ENCODE measurements at places on chromosomes 3 and 15. TPM values are rescaled to one million over a fixed set of nuclear protein-coding genes. Genes with fewer than 3 reads are reported as not detected.

Gene ZNF860
- not detected for polyA plus RNA-seq

GRCh38 chr3:192802957-192803899 lies 75.9 kb upstream of the FGF12 start:
- H3K27me3 ChIP-seq, result no peaks in the 10 kb centered on the region
- H3K27ac ChIP-seq, result no peak overlapping the region
- DNase-seq, result peak; percentile 42
- H3K4me3 ChIP-seq, result no peak overlapping the region
- H3K4me1 ChIP-seq, result peaks cover 3% of the 10 kb centered on the region
- H3K36me3 ChIP-seq, result no peaks in the 10 kb centered on the region

Gene MKRN3
- 4.7 TPM for polyA plus RNA-seq

Gene C15orf62
- polyA plus RNA-seq, result 0.06 TPM

DNA sequence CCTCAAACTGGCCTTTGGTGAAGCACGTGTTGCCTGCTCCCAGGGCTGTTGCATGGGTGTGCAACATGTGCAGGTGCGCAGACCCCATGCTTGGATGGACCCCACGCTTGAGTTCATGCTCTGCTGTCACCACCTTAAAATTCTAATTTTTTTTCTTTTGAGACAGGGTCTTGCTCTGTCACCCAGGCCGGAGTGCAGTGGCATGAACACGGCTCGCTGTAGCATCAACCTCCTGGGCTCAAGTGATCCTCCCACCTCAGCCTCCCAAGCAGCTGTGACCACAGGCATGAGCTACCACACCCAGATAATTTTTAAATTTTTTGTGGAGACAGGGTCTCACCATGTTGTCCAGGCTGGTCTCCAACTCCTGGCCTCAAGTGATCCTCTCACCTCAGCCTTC lies 9.1 kb upstream of the IGDCC3 start:
- no peaks in the 10 kb centered on the region for H3K36me3 ChIP-seq
- H3K27me3 ChIP-seq, result no peaks in the 10 kb centered on the region
- no peak for DNase-seq
- H3K27ac ChIP-seq, result no peak overlapping the region
- no peak overlapping the region for H3K4me3 ChIP-seq

DNA sequence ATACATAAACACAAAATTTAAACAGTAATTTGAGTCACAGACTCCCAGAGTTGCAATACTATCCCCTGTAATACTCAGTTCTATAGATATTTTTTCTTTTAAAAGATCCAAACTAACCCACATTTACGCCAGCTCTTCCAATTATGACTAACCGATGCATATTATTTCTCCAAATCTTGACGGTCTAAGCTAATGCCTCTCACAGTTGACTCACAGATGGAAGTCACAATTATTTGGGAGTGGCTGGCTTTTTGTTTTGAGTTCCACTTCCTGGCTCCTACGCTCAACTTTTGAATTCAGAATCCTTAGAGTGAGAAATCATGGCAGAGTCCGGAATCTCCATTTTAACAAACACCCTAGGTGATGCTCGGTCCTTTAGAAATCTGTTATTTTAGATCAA lies 749.9 kb downstream of the FHIT start:
- H3K27ac ChIP-seq, result no peak overlapping the region
- no peaks in the 10 kb centered on the region for H3K27me3 ChIP-seq
- no peaks in the 10 kb centered on the region for H3K36me3 ChIP-seq
- H3K4me1 ChIP-seq, result no peaks in the 10 kb centered on the region
- H3K4me3 ChIP-seq, result no peak overlapping the region
- no peak for DNase-seq

DNA sequence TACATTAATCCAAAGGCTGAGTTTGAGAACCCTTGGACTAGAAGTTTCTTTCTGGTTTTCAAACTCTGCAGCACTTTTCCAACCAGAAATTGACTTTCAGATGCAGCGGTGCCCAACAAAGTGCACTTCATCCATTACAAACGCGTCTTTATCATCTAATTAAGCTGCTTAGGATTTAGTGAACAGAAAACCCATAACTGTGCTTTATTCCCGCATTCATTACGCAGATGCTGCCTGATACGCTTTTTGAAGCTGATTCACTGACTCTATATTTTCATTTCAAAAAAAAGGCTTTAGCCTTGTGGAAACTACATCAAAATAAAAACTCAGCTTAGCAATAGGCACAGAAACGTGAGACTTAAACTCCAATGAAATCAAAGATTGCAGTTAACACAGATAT lies 69.8 kb upstream of the CTXND1 start:
- no peak for DNase-seq
- no peaks in the 10 kb centered on the region for H3K27me3 ChIP-seq
- H3K36me3 ChIP-seq, result no peaks in the 10 kb centered on the region
- H3K4me1 ChIP-seq, result no peaks in the 10 kb centered on the region
- no peak overlapping the region for H3K4me3 ChIP-seq

Gene CPEB1
- 2.6 TPM for polyA plus RNA-seq

Gene FGD5
- not detected for polyA plus RNA-seq

- no peak for DNase-seq
- no peak overlapping the region for H3K27ac ChIP-seq
- no peaks in the 10 kb centered on the region for H3K36me3 ChIP-seq
- H3K4me3 ChIP-seq, result no peak overlapping the region
- H3K27me3 ChIP-seq, result no peaks in the 10 kb centered on the region
- H3K4me1 ChIP-seq, result no peaks in the 10 kb centered on the region
Observed at GRCh38 chr3:88997260-88997659, 110.2 kb upstream of the EPHA3 start.

Gene BLM
- polyA plus RNA-seq, result 2.9 TPM

DNA sequence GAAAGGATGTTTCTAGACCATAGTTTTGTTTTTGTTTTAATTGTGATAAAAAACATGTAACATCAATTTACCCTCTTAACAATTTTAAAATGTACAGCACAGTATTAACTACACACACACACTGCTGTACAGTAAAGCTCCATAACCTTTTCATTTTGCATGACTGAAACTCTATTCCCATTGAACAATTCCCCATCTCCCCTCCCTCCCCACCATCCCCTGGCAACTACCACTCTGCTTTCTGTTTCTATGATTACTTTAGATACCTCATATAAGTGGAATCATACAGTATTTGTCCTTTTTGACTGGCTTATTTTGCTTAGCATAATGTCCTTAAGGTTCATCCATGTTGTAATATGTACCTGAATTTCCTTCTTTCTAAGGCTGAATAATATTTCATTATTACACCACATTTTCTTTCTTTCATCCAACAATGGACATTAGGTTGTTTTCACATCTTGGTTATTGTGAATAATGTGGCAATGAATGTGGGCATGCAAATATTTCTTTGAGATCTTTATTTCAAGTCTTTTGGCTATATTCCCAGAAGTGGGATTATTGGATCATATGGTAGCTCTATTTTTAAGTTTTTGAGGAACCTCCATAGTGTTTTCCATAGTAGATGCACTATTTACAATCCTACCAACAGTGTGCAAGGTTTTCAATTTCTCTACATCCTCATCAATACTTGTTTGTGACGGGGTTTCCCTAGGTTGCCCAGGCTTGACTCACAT lies 10.7 kb downstream of the CHST14 start:
- no peaks in the 10 kb centered on the region for H3K36me3 ChIP-seq
- no peak overlapping the region for H3K4me3 ChIP-seq
- H3K27ac ChIP-seq, result peak overlapping the region; percentile 11
- DNase-seq, result no peak
- H3K4me1 ChIP-seq, result no peaks in the 10 kb centered on the region

DNA sequence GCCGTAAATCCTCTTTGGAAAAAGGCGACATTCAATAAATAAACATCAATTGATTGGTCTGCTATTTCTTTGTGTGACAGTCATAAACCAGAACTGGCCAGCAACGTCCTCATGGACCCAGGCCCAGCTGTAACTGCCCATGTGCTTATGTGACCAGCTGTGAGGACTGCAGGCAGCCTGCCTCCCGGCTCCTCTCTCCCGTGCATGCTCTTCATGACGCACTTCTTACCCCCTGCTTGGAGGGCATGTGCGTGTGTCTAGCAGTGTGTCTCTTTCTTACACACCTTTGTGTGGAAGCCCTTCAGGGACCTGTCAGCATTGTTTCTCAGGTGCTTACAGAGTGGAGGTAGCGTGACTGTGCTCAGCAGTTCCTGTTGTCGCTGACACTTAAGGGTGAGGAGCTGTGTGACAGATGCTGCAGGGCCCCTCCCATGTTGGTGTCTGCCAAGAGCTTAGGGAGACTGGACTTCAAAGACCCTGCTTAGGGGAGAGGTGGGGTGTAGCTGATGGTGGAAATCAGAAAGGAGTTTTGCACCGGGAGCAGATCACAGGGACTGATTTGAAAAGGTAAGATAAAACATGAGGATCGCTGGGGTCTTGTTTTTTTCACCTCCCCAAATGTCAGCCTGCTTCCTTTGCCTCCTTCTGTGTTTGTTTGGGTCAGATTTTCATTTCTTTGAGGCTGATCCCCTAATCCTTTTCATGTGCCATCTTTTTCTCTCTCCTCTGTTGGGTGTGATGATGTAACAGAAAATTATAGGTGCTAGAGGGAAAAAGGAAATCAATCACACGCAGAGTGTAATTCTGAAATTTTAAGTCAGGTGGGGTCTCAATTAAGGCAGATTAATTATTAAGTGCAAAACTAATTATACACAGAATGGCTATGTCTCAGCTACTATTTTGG lies 2.1 kb downstream of the PODXL2 start:
- H3K4me1 ChIP-seq, result peaks cover 32% of the 10 kb centered on the region
- H3K4me3 ChIP-seq, result no peak overlapping the region
- DNase-seq, result no peak
- H3K27me3 ChIP-seq, result no peaks in the 10 kb centered on the region
- no peaks in the 10 kb centered on the region for H3K36me3 ChIP-seq

GRCh38 chr15:94414916-94415315 lies 183.6 kb downstream of the MCTP2 start:
- DNase-seq, result no peak
- no peaks in the 10 kb centered on the region for H3K36me3 ChIP-seq
- H3K27ac ChIP-seq, result peak overlapping the region; percentile 28
- H3K4me3 ChIP-seq, result no peak overlapping the region

Gene GOLGA6L26
- not detected for polyA plus RNA-seq

GRCh38 chr15:27951191-27951890 lies 147.8 kb downstream of the OCA2 start:
- no peak overlapping the region for H3K4me3 ChIP-seq
- DNase-seq, result no peak
- no peaks in the 10 kb centered on the region for H3K27me3 ChIP-seq
- H3K27ac ChIP-seq, result no peak overlapping the region
- no peaks in the 10 kb centered on the region for H3K4me1 ChIP-seq

DNA sequence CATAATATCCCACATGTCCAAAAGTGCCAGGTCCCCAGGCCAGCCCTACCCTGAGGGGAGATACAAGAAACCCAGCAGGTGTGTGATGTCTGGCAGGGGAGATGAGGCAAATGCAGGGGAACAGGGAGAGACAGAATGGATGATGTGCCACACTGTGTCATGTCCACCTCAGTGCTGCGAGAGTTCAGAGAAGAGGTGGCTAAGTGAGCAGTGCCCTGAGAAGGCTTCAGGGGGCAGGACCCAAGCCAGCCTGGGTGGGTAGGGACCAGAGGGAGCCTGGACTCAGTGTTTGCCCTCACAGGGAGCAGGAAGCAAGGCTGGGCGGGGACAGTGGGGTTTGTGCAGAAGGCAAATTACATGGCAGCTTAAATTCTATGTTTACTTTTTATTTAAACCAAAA lies 61.2 kb downstream of the KLHL6 start:
- DNase-seq, result no peak
- H3K27ac ChIP-seq, result no peak overlapping the region
- H3K4me3 ChIP-seq, result no peak overlapping the region
- no peaks in the 10 kb centered on the region for H3K27me3 ChIP-seq
- H3K36me3 ChIP-seq, result no peaks in the 10 kb centered on the region
- no peaks in the 10 kb centered on the region for H3K4me1 ChIP-seq

DNA sequence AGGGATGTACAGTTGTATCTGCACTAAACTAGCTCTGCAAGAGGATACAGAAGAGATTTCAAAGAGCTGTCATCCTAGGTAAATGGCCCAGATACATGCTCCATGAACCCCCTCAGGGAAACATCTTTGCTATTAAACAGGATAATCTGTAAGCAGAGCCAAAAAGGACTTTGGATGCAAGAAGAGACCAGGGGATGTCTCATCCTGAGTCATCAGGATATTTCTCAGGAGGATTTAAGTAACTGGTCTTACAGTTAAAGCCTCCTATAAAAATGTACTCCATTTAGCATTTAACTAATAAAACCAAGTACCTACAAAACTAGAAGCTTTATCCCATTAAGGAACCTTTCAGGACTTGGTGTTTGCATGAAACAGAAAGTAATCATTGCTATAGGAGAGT lies 48.2 kb upstream of the PHLDB2 start:
- no peaks in the 10 kb centered on the region for H3K36me3 ChIP-seq
- DNase-seq, result no peak
- no peaks in the 10 kb centered on the region for H3K27me3 ChIP-seq

- H3K36me3 ChIP-seq, result no peaks in the 10 kb centered on the region
- no peak overlapping the region for H3K27ac ChIP-seq
- H3K4me1 ChIP-seq, result peaks cover 7% of the 10 kb centered on the region
- no peaks in the 10 kb centered on the region for H3K27me3 ChIP-seq
- no peak for DNase-seq
- no peak overlapping the region for H3K4me3 ChIP-seq
Observed at GRCh38 chr15:67063689-67064606, 1.5 kb upstream of the SMAD3 start.

Gene GOLGA8T
- 0.06 TPM for polyA plus RNA-seq

DNA sequence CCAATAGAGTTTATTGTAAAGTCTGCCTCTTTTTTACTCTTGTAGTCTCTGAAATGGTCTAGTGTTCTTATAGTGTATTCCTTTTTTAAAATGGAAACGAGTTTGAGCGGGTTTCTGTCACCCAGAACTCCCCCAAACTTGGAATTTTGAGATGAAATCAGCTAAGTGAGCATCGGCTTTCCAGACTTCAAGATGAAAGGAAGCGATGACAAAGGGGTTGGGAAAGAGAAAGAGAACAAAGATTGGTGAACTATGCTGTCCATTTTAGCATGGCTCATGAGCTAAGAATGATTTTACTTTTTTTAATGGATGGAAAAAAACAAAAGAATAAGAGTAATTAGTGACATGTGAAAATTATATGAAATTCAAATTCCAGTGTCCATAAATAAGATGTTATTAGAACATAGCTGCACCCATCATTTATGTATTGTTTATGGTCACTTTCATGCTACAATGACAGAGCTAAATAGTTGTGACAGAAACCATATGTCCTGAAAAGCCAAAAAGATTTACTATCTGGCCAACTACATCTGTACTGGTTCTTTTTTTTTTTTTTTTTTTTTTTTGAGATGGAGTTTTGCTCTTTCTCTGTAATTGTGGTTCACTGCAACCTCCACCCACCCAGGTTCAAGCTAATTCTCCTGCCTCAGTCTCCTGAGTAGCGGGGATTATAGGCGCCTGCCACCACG lies 52.7 kb upstream of the PDZRN3 start:
- no peaks in the 10 kb centered on the region for H3K4me1 ChIP-seq
- no peaks in the 10 kb centered on the region for H3K36me3 ChIP-seq

Gene TOPAZ1
- not detected for polyA plus RNA-seq

Gene ISLR
- polyA plus RNA-seq, result 7.3 TPM

- H3K27me3 ChIP-seq, result no peaks in the 10 kb centered on the region
- no peak for DNase-seq
- no peak overlapping the region for H3K4me3 ChIP-seq
Observed at GRCh38 chr3:65342084-65342683, 654.4 kb upstream of the ADAMTS9 start.

- no peaks in the 10 kb centered on the region for H3K36me3 ChIP-seq
- no peak overlapping the region for H3K27ac ChIP-seq
- H3K4me1 ChIP-seq, result peaks cover 12% of the 10 kb centered on the region
Observed at GRCh38 chr3:55675478-55675877, 188.4 kb upstream of the WNT5A start.
